ENCODE measurements at places on chromosomes 1 and 21.

DNA sequence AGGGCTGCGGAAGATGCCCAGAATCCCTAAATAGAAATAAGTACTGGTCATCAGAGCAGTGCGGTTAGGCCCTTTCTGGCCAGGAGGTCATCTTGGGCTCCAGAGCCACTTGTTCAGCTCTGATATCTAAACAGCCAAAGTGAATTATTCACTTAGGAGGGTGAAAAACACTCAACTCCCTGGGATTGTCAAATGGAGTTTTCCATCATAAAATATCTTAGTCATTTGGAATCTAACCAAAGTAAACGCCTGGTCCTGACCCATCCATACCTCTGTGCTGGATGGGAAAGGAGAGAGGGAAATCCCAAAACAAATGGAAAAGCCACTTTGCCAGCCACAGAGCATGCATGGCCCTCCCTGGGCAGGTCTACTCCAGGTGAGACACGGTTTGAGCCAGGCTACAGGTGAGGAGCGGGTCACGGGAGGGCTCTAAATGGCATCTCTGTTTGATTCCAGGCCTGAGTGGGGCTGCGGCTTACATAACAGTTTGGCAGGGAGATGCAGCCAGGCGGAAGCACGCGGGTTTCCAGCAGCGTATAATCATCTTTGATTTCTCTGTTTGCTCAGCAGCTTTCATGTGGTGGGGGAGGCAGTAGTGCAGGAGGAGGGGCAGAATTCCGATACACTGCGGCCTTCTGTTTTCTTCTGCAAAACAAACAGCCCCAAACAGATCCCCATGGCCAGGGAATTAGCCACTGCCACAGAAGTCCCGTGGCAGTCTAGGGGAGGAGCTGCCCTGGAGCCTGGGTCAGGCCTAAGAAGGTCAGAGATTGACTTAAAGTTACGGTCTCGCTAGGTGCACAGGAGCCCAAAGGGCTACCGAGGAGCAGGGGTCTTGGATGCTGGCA is 59.1 kb upstream of the ZNF648 start:
- no peak for DNase-seq

DNA sequence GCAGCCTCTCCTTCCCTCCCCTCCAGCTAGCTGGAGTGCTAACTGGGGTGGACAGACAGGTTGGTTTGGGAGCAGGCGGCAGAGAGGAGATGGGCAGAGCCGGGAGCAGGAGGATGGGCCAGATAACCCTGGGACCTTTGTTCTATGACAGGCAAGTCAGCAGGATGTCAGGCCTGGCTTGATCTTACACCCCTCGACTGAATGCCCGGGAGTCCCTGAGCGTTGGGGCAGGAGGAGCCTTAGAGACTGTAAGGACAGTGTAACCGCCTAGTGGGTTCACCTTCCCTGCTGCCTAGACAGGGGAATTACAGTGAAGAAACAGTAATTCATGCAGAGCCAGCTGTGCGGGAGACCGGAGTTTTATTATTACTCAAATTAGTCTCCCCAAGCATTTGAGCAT is 60.2 kb downstream of the MDM4 start:
- no peak for DNase-seq

DNA sequence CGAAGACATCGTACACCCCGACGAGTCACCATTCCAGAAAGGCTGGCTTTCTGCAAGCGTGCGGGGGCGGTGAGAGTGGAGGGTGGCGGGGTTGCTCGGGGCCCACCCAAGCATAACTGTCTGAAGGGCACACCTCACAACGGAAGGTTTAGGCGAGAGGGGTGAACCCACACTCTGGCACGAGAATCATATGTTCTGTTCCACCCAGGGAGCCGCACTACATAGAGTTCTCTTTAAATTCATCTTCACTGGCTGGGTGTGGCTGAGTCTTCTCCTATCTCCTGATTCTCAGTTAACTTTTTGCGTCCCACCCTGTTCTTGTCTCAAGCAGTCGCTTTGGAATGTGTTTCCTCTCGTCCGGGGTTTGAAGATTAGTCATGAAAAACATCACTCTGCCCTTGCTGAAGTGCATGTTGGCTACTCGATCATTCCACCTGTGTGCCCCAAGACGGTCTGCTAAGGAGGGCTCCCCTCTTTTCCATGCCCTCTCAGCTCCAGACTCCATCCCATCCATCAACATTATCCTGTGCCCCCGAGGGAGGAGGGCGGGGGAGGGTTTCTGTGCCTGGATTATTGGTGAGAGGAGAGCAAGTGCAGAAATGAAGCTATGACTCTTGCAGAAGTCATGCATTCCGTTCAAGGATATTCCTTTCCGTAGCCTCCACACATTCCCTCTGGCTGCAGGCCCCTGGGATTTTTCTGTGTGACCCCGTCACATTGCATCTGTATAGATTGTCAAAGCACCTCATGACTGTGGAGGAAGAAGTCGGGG is 53.5 kb upstream of the CD34 start:
- DNase-seq: no peak

DNA sequence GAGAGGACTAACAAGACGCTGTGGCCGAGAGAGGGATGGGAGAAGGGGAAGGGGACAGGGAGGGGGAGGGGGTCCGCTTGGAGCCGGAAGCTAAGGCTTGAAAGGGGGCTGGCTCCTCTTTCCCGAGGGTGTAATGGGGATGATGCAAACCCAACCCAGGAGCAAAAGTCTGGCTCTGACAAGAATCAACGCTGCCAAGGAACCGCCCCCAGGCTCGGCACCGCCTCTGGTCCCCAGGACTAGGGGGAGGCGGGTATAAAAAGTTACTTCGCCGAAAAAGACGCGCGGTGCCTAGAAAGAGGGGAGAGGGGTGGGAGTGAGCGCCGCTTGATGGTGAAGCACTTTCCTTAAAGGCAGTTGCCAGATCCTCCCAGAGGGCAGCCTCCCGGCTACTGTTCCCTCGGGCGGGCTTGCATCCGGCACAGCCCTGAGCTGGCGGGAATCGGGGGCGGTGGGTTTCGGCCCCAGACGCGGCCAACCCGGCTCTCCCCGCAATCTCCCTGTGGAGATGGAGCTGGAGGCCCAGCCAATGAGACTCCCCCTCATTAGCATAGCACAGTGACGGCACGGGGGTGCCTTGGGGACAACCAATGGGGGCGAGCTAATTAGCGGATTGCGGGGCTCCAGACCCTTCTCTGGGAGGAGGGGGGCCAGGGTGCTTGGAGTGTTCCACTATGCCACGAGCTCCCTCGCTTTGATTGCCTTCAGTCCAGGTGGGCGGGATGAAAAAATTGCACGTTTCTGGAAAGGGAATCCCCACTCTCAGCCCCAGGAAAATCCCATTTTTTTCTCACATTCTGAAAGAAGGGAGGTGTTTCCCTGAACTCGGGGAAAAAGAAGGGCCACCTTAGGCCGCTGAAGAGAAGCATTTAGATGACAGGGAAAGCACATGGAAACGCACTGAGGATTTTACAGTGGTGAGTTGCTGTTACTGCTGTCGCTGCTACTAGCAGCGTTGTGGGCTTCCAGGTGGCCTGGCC is at the start of gene KCNT2:
KCNT2 (minus strand) TSS at position 51 of the 980 bp plus-strand sequence. CDS start 131 bp downstream, outside the sequence.
- DNase-seq: peak; percentile 8

- no peak for DNase-seq
These were observed 1457.5 kb downstream of the KCNT2 start for GRCh38 chr1:195150768-195151167.
